ENCODE measurements at places on chromosomes 1 and 21. TPM values are rescaled to one million over a fixed set of nuclear protein-coding genes. Genes with fewer than 3 reads are reported as not detected.

- no peak for DNase-seq
Measured at GRCh38 chr1:200890818-200891773, 3.6 kb upstream of the INAVA start.

GRCh38 chr1:239744851-239745250, 346.8 kb upstream of the FMN2 start:
- no peak for DNase-seq

- DNase-seq: no peak
Measured at GRCh38 chr1:9651565-9652378, at the start of gene PIK3CD. Gene PIK3CD, plus strand, starts transcription at chr1:9651731. Its CDS starts 58,725 bp downstream, at chr1:9710456.

Gene IL19
- total RNA-seq: not detected

Gene RNU1-4
- under 0.01 TPM for total RNA-seq

DNA sequence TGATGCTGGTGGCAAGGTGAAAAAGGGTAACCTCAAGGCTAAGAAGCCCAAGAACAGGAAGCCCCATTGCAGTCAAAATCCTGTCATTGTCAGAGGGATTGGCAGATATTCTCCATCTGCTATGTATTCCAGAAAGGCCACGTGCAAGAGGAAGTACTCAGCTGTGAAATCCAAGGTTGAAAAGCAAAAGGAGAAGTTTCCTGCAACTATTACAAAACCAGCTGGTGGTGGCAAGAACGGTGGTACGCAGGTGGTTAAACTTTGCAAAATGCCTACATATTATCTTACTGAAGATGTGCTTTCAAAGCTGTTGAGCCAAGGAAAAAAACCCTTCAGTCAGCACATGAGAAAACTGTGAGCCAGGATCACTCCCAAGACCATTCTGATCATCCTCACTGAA, 13.7 kb upstream of the VPS45 start:
- no peak for DNase-seq

Gene NUP210L
- not detected for total RNA-seq

DNA sequence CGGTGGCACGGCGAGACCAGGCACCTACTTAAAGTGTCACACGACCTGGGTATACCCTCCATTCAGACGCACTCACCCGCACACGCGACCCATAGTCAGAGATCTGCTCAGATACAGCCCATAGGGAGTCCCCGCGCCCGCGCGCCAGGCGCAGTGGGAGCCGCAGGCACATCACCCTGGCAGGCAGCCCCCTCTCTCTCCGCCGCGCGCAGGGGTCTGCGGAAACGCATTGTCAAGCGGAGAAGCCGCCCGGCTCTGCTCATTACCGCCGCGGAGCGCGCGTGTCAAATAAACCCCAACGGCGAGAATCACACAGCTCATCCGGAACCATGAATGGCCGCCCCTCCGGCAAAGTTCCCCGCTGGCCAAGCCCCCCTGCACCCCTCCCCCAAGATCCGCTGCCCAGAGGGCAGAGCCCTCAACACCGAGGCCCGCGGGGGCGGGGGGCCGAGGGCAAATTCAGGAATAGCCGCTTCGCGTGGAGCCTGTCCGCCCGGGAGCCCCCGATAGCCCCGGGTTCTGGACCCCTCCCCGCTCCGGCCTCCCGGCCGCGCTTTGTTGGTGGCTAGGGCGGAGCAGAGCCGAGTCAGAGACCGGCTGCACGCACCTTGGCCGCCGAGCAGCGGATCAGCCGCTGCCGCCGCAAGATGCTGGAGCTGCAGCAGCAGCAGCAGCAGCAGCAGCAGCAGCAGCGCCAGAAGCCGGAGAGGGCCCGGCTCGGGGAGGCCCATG, 522 bp downstream of the LRP8 start:
- no peak for DNase-seq
